ENCODE measurements at places on chromosomes 1 and 21.

- no peak for DNase-seq
Observed at GRCh38 chr1:187985897-187986654, 1157.3 kb downstream of the PLA2G4A start.

- no peak for DNase-seq
Observed at GRCh38 chr1:55861676-55862340, 646.6 kb upstream of the USP24 start.

GRCh38 chr1:203906932-203907331 lies 45.5 kb downstream of the SNRPE start:
- no peak for DNase-seq

- no peak for DNase-seq
Observed at GRCh38 chr1:154348429-154349076, 23.2 kb downstream of the ATP8B2 start.

- DNase-seq = no peak
Observed at GRCh38 chr1:36766481-36766880, 267.8 kb downstream of the GRIK3 start.

DNA sequence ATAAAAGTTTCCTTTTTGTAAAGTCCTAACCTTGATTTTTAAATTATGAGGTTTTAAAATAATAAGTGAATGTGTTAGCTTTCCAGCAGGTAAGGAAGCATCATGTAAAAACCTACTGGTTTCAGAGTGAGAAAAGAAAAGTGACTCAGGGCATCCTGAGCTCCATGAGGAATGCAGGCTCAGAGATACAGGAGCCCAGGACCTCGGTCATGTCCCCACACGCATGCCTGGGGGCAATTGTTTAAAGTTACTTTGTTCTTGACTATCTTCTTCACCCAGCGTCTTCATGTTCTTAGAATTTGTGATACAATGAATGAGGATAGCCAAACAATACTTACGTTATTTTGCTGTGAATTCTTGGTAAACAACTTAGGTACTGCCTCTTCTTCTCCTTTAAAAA lies 117.4 kb upstream of the PLPPR5 start:
- no peak for DNase-seq

Measured in effector CD4-positive, alpha-beta T cell (primary cell).